Central memory CD4-positive, alpha-beta T cell (primary cell): ENCODE measurements at places on chromosomes 12 and 14.

GRCh38 chr12:12024911-12025682 is 45.6 kb upstream of the BCL2L14 start:
- DNase-seq: peak; percentile 61

- no peak for DNase-seq
Observed at GRCh38 chr12:108175310-108175709, 46.2 kb downstream of the WSCD2 start.

DNA sequence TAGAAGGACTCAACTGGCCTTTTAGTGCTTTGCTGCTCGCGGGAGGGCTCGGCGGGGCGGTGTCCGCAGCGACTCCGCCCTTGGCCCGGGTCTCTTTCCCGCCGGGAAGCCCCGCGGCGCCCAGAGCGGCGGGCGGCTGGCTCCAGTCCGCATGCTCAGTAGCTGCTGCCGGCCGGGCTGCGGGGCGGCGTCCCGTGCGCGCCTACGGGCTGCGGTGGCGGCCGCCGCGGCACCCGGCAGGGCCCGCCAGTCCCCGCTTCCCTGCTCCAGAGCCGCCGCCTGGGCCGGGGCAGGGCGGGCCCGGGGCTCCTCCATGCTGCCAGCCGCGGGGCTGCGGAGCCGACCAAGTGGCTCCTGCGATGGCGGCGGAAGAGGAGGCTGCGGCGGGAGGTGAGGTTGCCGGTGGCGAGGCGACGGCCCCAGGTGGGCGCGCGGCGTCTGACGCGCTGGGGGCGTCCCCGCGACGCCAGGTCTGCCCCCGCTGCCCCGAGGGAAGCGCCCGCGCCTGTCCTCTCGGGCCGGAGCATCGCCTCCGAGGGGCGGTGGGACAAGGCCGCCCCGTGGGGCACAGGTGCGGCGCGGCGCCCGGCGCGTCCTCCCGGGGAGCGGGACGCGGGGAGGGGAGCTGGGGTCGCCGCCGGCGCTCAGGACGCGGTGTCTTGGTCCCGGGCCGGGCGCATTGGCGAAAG is at the start of gene BMAL2:
BMAL2 (plus strand) TSS at position 123 of the 689 bp plus-strand sequence; CDS start at position 360, 237 bp downstream.
- DNase-seq: peak; percentile 23

DNA sequence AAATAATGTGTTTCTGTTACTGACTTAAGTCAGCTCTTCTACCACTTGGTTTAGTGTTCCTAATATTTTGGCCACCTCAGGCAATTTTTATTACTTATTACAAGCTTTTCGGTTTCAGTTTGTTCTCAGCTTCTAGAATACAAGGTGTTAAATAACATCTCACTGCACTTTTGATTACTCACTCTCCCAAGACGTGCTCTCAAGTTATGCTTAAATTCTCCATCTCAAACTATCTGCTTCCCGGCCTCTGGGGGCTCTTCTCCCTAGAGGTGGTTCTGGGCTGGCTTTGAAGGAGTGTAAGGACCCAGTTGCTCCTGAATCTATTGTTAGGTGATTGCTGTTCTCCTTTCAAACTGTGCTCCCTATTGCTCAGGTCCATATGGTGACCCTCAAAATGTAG is 193.9 kb upstream of the DDHD1 start:
- no peak for DNase-seq

DNA sequence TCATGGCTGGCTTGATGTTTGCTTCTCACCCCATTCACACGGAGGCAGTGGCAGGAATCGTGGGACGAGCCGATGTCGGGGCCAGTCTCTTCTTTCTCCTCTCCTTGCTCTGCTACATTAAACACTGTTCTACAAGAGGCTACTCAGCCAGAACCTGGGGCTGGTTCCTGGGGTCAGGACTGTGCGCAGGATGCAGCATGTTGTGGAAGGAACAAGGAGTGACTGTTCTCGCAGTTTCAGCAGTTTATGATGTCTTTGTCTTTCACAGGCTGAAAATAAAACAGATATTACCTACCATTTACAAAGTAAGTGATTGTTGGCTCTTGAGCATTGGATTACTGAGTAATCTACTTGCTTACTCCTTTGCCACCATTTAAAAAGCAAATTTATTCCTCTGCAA is 170.6 kb downstream of the TMTC2 start:
- DNase-seq: no peak

GRCh38 chr12:110007881-110008280 is 8.7 kb downstream of the ANKRD13A start:
- DNase-seq: no peak

GRCh38 chr14:100780646-100781355 is 45.1 kb upstream of the MEG3 start:
- DNase-seq: no peak

DNA sequence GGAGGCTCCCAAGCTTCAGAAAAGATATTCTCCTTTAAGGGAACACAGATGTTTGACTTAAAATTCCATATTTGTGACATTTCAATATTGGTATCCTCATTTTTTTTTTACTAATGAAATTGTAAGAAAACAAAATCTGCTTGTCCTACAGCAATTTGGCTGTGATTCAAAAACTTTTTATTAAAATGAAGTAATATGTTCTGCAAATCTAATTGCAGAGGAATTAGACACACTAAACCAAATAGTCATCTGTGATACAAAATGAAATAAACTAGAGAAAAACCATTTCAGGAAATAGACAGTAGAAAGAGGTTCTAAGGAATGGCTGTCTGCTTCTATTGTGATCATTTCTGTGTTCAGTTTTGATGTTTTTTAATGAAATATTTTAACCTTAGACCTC is 50.1 kb upstream of the HIF1A start:
- no peak for DNase-seq

DNA sequence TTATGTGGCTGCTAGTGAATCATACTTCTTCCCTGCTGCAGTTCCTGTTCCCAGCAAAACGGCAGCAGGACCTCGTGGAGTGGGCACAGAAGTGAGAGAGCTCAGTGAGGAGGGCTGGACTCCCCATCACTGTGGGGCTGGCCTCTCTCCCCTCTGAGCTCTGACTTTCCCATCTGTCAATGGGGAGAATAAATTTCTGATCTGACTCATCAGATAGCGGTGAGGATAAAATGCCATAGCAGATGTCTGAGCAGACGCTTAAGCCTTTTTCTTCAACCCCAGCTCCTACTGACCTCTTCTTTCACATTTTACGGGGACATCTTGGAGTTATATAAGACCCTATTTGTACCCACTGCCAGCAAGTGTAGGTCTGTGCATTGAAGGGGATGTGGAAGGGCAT is 116.6 kb downstream of the CRACR2A start:
- DNase-seq: no peak

- no peak for DNase-seq
Observed at GRCh38 chr14:89186856-89187376, 230.1 kb downstream of the FOXN3 start.

- no peak for DNase-seq
Observed at GRCh38 chr12:113348849-113349536, 9.4 kb upstream of the PLBD2 start.

DNA sequence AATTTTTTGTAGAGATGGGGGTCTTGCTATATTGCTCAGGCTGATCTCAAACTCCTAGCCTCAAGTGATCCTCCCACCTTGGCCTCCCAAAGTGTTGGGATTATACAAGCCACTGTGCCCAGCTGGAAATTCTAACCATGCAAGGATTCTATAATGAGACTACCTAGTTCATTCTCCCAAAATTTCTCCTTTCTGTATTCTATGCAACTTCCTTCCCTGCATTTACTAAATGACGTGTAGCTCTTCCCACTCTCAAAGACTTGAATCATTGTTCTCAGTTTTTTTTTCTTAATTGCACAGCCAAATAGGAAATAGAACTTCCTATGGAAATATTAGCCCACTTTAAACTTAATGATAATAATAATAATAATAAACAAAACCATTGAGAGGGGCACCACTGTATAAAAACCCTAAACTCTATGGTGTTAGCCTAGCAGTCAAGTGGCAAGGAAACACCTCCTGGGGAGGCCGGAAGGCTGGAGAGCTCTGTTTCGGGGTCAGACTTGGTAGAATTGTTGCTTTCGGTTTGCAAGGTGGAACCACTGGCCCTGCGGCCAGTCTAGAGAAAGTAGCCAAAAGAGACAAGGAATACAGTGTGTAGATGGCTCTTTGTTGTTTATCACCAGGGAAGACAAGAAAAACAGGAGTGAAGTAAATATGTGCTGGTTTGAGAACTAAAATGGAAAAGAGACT is 40.0 kb upstream of the TESC start:
- DNase-seq: no peak

DNA sequence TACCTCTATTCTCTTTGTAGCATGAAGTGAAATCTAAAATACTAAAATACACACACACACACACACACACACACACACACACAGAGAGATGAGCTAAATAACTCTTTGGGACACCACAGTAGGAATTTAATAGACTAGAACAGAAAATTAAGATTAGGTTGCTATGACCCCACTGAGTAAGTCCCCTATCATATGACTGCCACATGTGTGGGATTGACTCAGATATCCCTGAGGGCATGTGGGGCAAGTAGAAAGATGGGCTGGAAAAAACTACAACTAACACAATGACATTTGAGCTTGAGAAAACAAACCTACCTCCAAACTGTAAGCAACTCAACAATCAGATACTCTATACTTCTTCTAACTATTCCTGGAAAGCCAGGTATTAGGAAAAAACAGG is 27.0 kb downstream of the SLC25A21 start:
- no peak for DNase-seq

GRCh38 chr14:33728010-33728498 is 222.8 kb downstream of the EGLN3 start:
- no peak for DNase-seq

DNA sequence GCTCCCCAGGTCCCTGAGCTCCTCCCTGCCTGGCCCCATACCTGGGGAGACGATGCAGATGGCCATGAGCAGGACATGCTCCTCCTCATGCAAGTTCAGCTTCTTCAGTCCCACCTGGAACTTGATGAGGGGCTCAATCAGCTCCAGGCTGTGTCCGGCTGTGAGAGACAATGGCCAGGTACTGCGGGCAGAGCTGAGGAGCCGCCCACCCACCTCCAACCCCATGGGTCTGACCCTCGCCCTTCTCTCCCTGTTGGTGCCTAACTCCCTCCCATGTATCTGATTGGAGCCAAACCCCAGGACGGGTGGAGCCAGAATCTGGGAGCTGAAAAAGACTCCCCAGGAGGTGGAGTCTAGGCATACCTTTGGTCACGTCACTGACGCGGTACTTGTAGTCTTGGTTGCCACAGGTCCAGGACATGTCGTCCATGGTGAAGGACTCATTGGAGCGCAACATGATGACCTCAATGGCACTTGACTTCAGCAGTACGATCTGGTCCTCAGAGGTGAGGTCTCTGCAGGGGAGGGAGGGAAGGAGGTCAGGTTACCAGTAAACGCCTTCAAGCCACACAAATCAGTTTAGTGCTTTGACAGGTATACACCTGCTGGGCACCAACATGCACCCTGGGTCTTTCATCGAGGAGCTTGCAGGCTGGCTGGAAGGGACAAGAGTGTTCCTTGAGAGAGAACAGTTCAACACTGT is 26.7 kb upstream of the HDAC7 start:
- no peak for DNase-seq

- no peak for DNase-seq
Observed at GRCh38 chr14:29741909-29742401, 185.7 kb downstream of the PRKD1 start.

GRCh38 chr14:23053426-23053825 is 3.9 kb downstream of the CDH24 start:
- no peak for DNase-seq

GRCh38 chr14:32720927-32721326 is 217.8 kb upstream of the NPAS3 start:
- DNase-seq: no peak

DNA sequence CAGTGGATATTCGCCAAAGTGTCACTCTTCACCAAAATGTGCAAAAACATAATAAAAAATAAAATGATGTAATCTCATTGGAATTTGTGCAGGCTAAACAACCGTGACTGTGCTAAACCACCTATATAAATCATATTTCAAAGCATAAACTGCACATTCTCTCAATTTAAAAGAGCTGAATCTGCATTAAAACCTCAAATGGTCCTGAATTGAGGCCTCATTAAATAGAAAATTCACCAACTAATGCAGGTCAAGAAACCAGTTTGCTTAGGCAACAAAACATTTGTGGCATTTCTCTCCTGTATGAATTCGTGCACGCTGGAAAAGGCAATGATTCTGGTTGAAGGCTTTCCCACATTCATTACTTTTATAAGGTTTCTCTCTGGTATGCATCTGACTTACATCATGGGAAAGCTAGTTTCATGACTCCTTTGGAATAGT is 80.1 kb upstream of the IFNG-AS1 start:
- DNase-seq: no peak

DNA sequence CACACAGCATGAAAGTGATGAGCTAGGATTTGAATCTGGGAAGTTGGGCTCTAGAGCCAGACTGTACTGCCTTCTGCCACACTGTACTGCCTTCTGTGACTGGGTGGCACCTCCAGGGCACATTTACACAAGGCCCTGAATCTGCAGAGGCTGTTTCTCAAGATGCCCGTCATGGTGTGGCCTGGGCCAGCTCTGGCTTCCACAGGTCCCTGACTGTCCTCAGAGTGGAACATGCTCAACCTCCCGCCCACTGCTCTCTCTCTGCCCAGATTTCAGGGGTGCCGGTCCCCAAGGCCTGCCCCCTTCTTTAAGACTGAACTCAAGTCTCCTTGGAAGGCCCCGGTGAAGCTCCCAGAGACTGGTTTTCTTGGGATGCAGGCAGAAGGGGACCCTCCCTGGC is 50.2 kb downstream of the C14orf132 start:
- DNase-seq: no peak
